ENCODE measurements at places on chromosomes 6 and 20.

DNA sequence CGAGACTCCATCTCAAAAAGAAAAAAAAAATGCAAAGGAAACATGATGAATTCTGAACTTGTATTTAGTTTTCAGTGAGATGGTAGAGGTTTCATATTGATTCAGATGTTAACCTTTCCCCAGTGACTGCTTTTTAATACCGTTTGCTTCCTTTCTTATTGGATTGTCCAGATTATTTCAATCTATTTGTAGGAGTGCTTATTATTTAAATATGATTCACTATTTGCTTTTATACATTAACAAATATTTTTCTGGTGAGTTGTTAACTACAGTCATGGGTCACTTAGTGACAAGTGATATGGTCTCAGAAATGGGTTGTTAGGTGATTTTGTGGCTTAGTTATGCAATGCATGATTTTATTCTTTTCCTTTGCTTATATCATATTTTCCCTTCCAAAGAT, 8.4 kb downstream of the PI3 start:
- DNase-seq, result no peak

GRCh38 chr6:121428872-121429756, 6.3 kb upstream of the GJA1 start:
- DNase-seq, result no peak

DNA sequence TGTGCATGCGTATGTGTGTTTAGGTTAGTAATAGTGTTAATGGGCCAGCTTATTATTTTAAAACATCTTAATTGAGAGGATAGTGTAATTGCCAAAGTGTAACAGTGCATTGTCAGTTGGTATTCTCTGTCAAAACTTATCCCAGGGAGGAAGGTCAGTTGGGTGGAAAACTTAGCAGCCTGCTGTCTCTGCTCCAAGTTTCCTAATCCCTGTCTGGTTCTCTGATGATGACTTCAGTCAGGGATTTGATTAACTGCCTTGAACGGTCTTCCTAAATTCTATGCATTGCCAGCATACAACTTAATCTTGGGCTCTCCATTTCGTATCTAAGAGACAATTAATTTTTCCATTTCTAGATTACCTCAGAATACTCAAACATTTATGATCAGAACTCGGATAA, 51.1 kb downstream of the L3MBTL3 start:
- DNase-seq, result no peak

GRCh38 chr6:108166664-108167448, 1.0 kb downstream of the NR2E1 start:
- no peak for DNase-seq

DNA sequence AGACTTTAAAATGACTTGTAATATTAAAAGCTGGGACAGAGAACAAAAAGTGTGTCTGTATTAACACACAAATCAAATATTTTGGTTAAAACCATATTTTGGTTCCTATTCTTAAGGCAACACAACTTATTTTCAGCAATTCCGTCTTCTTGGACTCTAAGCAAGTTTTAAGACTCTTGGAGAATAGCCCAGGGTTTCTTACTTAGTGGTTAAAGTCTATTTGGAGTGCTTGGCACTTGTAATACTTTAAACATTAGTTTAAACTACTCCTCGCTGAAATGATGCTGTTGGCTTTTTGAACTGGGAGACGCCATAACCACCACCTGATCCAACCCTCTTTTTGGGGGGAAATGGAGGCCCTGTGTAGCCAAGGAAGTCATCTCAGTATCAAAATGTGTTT, 109.7 kb upstream of the GMDS start:
- DNase-seq, result no peak

Measured in globus pallidus (tissue), 1 donor.